ENCODE measurements at places on chromosomes 6 and 20. TPM values are rescaled to one million over a fixed set of nuclear protein-coding genes. Genes with fewer than 3 reads are reported as not detected.
A peak's percentile ranks its signal among the peaks of the same experiment; 100 is the strongest.

DNA sequence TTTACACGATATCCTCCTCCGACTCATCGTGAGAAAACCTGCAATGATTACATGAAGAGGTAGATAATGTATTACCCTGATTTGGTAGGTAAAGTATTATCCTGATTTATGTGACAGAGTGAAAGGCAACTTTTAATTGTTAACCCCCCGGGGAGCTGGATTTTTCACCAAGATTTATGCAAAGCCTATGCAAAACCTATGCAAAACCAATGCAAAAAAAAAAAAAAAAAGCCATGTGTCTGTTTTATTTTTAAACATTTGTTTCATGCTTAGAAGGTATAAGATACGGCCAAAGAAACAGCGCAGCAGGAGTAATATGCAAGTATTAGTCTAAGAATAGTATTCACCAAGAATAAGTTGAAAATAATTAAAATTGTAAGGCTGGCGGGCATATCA, 109.9 kb downstream of the IPCEF1 start:
- no peak for DNase-seq
- H3K4me3 ChIP-seq = peak overlapping the region; percentile 77
- H3K27me3 ChIP-seq = no peaks in the 10 kb centered on the region
- H3K27ac ChIP-seq = peak overlapping the region; percentile 88

GRCh38 chr6:91926827-91927226, 1340.0 kb upstream of the MAP3K7 start:
- H3K4me1 ChIP-seq = no peaks in the 10 kb centered on the region
- H3K27me3 ChIP-seq = no peaks in the 10 kb centered on the region
- no peaks in the 10 kb centered on the region for H3K36me3 ChIP-seq

DNA sequence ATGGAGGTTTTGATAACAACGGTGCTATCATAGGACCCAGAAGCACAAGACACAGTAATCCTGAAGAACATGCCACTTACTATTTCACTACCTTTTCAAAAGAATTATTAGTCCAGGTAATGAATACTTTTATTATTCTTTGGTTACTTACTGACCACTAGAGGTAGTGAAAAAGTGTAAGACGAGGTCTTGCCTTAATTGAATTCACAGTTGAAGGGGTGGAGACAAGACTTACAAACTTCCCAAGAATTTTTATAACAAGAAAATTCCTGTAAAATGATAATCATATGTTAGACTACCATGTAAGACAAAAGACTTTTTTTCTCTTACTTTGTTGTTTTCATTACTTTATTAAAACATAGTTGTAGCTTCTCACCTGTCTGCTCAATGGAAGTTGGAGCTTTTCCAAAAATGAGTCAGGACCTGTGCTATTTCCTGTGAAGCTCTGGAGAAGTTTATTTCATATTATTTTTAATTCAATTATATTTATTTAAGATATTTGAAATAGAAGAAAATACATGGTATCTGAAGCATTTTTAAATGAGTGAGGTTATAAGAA, 52.4 kb downstream of the DOP1A start:
- H3K36me3 ChIP-seq = no peaks in the 10 kb centered on the region
- H3K27ac ChIP-seq = no peak overlapping the region
- H3K4me1 ChIP-seq = no peaks in the 10 kb centered on the region
- no peak overlapping the region for H3K4me3 ChIP-seq
- H3K27me3 ChIP-seq = no peaks in the 10 kb centered on the region

- DNase-seq = no peak
- H3K4me1 ChIP-seq = no peaks in the 10 kb centered on the region
- H3K27ac ChIP-seq = peak overlapping the region; percentile 13
- H3K4me3 ChIP-seq = peak overlapping the region; percentile 49
Measured at GRCh38 chr6:37704923-37705238, 7.2 kb upstream of the MDGA1 start.

DNA sequence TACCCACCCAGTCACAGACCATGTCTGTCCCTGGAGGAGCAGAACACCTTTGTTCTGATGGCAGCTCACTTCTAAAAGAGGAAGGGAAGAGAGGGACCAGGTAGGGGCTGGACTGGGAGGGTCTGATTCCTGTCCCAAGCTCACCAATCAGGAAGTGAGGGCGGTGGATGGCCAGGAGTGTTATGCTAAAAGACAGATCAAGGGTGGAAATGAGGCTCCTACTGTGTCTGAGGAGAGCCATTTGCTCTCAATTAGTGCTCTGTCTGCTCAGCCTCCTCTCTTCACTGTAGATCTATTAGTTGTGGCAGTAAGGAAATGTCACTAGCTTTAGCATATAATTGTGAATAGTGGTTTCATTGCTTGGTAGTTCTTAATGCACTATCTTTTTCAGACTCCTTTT, 72.5 kb downstream of the ARMC2 start:
- no peak overlapping the region for H3K4me3 ChIP-seq
- peaks cover 3% of the 10 kb centered on the region for H3K4me1 ChIP-seq
- no peaks in the 10 kb centered on the region for H3K27me3 ChIP-seq
- DNase-seq = no peak
- H3K36me3 ChIP-seq = no peaks in the 10 kb centered on the region

DNA sequence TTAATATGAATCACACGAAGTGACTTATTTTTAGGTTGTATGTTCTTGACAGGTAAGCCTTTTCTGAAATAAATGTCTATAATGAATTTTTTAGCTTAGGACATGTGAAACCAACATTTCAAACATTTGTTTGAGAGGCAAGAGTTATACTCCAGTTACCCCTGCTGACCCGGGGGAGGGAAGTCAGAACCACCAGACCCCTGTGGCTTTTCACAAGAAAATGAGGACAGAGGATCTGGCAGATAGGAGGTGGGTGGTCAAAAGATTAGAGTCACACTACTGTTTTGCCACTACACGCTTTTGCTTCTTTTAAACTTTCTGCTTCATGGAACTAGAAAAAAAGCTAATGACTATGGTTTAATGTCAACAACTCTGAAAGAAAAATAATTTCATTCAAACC, 27.5 kb upstream of the ADGRF4 start:
- H3K36me3 ChIP-seq = no peaks in the 10 kb centered on the region
- H3K4me1 ChIP-seq = no peaks in the 10 kb centered on the region
- no peaks in the 10 kb centered on the region for H3K27me3 ChIP-seq
- H3K27ac ChIP-seq = no peak overlapping the region
- no peak for DNase-seq

The SRSF12 gene
- not detected for total RNA-seq

The DNAH8 gene
- not detected for total RNA-seq

Measured in T-cell (primary cell).